ENCODE measurements at places on chromosomes 2 and 18.

- DNase-seq: no peak
These were observed 17.4 kb downstream of the FARP2 start for GRCh38 chr2:241373446-241373845.

DNA sequence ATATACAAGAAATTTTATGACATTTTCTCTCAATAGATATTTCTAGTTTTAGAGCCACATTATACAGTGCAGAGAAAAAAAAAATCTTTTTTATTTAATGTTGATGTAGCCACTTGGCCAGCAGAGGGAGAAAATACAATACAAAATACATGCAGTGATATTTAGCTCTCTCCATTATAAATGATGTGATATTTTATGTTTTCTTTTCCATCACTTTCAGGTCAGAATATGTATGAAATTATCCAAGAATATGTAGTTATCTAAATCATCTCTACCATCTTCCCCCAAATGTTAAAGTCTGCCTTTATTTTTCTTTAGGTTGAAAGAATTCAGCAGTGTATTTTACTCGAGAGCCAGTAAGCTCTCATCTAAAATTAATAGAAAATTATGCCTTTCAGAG lies 533.6 kb upstream of the FSHR start:
- no peak for DNase-seq

- DNase-seq: no peak
These were observed 7.2 kb upstream of the PUM2 start for GRCh38 chr2:20357638-20358389.

DNA sequence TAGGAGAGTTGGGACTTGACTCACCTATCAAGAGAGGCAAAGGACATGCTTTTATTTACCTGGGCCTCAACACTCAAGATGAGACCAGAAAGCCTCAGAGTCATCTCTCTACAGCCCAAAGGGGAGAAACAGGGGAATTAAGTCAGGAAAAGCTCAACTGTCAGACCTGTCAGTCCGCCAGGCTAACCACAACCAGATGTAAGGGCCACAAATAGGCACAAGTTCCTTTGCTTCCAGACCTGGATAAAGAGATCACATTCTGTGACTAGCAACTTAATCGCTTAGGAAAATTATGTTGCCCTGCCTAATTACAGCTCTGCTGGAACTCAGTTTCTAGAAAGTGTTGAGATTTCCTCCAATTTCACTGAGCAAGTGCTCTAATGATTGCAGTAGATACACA lies 67.9 kb downstream of the ANKRD44 start:
- no peak for DNase-seq

DNA sequence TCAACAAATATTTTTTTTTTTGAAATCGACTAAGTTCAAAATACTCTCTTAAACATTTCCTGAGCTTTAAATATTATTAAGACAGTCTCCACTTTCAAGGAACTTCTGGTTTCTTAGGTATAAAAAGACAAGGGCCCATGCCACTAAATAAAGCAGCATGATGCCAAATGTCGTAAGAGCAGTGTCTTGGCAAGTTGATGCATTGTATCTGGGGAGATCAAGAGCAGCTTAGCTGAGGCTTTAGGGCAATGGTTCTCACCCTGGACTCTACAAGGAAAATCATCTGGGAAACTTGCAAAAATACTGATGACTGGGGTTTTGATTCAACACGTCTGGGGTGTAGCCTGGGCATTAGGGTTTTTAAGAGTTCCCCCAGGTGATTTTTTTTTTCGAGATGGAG lies 41.3 kb downstream of the COL4A3 start:
- DNase-seq: no peak

GRCh38 chr18:22639561-22639960 lies 221.8 kb upstream of the CTAGE1 start:
- DNase-seq: no peak

- no peak for DNase-seq
These were observed 401.6 kb downstream of the PARD3B start for GRCh38 chr2:204946892-204947291.

- no peak for DNase-seq
These were observed 48.5 kb upstream of the CCDC150 start for GRCh38 chr2:196591004-196591403.

DNA sequence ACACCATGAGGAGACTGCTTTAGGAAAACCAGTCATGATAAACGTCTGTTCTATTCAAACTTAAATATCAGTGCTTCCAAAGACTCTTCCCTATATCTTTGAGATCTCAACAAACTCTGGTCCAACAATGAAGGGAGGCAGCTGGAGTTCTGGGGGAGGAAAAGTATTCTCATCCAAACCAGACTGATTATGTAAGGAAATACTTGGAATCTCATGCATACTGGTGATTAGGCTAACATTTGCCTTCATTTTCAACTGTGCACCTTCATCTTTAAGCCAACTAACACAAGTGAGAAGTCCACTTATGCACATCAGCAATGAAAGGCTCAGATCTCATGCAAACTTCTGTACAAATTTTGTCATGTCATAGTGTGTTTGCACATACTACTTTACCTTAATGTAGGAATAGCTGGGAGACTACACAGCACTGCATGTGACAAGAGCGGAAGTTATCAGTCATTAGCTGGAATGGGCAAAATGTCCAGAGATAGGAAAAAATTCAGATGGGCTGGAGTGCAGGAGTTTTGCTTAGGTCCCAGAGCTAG lies 67.5 kb upstream of the STK17B start:
- no peak for DNase-seq

GRCh38 chr2:120231564-120231973 lies 8.4 kb upstream of the TMEM185B start:
- no peak for DNase-seq

- no peak for DNase-seq
These were observed 61.8 kb downstream of the RNF144A start for GRCh38 chr2:6978991-6979390.

GRCh38 chr2:240922982-240923537 lies 16.9 kb downstream of the CROCC2 start:
- DNase-seq: no peak

GRCh38 chr2:127104881-127105655 lies 1.9 kb downstream of the BIN1 start:
- DNase-seq: no peak

- no peak for DNase-seq
These were observed 55.5 kb upstream of the RAB6D start for GRCh38 chr2:131419441-131419840.

DNA sequence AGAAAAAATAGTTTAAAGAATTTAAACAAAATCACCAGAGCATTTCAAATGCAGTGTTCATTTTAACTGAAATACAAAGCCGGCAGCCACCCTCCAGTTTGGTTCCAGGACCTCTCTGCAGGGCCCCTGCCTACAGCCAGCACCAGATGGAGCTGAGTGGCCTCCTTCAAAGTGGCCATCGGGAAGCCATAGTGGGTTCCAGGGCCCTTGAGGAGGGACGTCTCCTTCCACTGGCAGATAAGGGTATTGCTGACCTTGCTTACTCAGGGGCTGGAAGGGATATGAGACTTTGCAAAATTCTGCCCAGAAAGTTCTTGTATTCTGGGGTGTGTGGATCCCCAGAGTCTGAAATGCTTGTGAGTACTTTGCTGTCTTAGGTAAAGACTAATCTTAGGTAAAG lies 205.2 kb upstream of the APCDD1 start:
- DNase-seq: no peak
